ENCODE measurements at places on chromosomes 12 and 14.
A peak's percentile ranks its signal among the peaks of the same experiment; 100 is the strongest.

DNA sequence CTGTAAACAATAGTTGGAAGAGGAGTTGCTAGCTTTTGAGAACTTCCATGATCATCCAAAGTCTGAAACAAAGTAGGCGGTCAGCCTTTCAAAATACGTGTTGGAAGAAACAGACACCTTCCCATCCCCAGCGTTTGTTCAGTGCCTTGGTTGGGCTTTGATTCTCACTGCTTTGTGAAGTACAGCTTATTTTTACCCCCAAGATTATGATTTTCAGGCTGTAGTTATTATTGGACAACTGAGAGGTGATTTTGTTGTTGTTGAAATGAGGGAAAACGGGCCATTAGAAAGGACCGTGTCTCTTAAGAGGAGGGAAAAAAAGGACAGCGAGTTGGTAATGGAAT lies 921 bp upstream of the CEP83 start:
- peak; percentile 9 for DNase-seq

GRCh38 chr12:5565933-5566599 lies 134.2 kb downstream of the NTF3 start:
- peak; percentile 90 for DNase-seq

DNA sequence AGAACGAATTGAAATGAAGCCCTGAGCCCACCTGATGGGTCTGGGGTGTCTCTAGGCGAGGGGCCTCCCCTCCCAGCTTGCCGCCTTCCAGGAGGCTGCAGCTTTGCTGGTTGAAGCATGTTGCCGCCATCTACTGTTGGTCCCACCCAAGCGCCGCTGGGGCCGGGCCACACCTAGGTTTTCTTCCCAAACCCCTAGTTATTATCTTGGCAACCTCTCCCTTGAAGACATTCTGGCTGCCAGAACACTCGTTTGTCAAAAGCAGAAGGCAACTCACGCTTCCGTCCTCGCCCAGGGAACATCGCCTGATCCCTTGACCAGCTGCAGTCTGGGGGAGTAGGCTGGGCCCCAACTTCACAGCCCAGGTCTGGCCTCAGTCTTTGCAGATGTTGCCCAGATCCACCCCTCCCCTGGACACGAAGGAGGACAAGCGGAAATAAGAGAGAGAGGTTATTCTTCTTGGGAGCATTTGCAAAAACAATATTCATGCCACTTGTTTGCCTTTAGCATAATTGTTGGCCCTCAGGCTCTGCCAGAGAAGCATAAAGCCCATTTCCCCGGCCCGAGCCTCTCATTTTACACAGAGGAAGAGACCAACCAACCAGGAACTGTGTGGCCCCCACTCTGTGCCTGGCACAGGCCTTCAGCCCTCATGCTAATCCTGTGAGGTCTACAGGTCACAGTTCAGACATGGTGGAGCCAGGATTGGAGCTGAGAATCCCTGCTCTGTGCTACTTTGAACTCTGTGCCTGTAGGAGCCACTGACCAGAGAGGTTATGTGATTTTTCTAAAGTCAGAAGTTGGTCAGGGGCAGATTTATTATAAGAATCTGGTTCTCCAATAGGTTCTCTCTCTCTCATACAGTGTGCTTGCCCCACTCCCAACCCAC lies 6.8 kb downstream of the EMP1 start:
- peak; percentile 47 for DNase-seq

DNA sequence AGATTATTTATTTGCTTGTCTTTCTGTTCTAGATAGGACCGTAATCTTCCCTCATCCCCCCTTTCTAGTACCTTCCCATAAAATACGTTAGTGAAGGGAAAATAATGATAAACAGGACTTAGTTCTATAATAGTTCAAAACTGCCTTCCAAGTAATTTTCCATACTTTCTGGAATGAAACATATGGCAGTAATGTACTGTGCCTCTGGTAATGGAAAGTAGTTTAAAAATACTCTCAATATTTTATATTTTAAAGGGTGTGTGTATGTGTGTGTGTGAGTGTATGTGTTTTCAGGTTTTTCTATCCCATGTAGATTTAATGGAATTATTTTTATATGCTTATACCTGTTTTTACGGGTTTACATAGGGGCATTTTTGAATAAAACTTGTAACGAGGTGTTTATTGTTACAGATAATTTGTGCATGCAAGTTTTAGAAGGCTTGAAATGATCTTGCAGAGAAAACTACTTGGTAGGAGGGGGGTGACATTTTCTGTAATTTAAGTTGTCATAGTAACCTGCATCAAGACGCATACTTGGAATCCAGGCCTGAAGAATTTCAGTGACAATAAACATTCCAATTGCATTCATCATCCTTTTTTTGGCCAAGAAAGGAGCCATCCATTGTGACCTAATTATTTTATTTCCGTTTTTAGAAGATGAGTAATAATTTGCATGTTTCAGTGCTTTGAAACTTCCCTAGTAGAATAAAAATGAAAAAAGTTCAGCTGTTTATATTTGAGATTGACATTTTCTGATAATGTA lies 38.9 kb downstream of the RASSF8 start:
- peak; percentile 97 for DNase-seq

DNA sequence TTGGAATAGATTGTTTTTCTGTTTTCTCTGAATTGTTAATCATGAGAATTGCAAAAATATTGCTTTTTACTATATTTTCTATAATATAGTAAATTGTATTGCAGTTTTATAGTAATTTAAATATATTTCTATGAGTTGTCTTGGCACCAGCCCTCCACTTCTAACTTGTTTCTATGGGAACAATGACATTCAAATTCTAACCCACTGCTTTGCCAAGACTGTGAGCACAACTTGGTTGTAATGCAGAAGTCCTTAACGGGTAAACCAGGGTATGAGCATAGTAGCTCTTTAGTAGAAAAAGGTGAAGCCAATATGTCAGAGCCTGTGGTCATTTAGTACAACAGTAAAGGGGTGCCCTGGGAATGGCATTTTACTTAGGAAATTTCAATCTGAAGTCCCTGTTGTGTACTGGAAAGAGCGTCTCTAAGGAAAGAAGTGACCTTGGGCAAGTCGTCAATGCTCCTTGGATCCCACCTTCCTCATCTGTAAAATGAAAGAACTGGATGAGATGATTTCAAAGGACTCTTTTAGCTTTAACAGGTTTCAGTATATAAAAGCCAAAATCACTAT lies 283.3 kb downstream of the ATP23 start:
- DNase-seq: no peak

DNA sequence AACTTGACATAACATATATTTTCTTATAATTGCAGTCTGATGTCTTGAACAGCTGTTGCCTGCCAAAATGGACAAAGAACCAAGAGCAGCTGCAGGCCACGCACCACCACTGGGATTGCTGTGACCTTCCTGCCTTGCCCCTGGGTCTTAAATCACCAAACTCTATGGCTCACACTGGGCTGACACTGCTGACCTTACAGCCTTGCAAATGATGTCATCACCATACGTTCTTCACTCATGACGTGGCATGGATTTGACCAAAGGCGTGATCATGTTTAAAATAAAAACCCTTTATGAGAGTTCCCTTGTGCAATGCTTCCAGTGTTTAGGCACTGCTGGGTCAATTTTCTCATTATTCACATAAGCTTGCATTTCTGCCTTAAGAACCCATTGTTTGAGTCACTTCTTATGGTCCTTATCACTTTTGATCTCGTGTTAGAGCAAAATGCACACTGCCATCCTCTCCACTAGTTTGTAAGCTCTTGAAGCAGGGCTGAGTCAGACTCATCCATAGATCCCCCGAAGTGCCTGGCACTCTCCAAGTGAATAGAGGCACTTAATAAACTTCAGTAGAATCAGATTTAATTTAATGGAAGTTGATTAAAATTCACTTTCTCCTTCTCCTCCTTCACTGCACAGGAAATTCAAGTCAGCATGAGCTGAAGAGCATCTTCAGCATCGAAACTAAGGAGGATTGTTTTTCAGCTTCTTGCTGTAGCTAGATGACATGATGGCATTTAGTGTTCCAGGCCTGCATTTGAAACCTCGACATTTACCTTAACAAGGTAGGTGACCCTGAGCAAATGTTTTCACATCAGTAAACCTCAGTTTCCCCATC lies 132.4 kb upstream of the PZP start:
- DNase-seq: peak; percentile 31

DNA sequence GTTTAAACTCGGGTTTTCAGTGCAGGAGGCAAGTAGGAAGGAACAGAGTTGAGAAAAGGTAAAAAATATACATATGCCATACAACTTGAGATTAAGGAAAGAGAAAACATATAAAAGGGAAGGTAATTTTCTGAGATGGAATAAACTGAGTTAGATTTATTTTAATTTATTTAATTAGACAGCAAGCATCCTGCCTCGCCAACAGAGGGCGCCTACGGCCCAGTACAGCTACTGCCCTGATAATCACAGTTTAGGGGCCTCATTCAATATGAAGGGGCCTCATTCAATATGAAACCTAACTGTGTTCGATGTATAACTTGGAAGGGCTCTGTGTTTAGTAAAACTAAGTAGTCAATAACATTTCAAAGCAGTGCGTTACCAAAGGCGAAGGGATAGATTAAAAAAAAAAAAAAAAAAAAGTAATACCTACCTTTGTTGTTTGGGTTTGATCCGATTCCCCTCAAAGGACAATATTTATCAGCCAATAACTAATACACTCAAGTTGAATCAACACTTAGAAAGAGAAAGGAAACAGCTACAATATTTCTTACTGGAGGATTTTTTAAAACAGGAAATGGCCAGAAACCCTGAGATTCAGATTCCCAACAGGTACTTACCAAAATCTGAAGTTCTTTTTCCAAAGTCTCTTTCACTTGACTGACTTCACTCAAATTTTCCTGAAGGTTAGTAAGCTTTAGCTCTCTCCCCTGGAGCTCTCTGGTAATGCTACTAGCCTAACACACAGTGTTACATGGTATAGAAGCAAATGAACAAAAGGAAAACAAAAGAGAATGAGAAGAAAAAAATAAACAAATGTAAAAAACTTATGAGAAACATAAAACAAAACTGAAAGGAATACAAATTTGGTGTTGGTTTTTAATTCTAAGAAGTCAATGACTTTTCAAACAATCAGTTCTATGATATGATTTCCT lies 70.0 kb upstream of the VPS33A start:
- peak; percentile 18 for DNase-seq
